ENCODE measurements at places on chromosomes 1 and 21.

DNA sequence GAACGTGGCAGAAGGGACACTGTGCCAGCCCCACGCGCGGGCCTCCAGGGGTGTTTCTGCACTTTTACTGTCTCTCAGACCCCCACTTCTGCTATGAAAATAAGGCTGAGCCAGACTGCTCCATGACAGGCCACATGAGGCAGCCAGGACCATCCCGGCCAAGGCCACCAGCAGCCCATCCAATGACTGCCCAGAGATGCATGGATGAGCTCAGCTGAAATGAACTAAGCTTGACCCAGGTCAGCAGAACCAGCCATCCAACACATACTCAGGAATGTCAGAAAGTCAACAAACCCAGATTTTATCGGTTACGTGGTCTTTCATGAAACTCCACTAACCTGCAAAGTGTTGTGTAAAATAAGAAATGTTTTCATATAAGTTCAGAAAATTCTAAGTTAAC lies 51.2 kb downstream of the CCDC185 start:
- no peak for DNase-seq

- DNase-seq = no peak
Observed at GRCh38 chr1:153475282-153475681, 14.8 kb upstream of the S100A7 start.

GRCh38 chr21:31730712-31731055 lies 1.2 kb downstream of the SCAF4 start:
- DNase-seq = no peak

- no peak for DNase-seq
Observed at GRCh38 chr21:20253261-20253660, 744.9 kb upstream of the NCAM2 start.

GRCh38 chr1:197041486-197042353 lies 25.3 kb downstream of the F13B start:
- DNase-seq = no peak

DNA sequence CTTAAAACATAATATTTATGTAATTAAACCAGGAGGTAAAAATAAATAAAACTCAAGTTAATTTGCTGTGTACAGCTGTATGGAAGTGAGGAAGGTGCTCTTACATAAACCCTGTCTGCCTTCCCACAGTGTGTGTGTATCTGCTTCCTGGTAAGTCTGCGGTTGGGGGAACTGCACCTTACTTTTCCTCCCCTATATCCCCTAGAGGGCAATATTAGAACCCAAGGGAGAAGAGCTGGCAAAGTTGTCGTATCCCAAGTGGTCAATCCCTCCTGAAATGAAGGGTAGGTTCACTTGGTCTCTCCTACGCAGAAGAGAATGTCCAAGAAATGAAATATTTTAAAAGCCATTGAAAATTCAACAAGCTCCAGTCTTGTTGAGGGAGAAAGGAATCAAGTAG lies 17.8 kb upstream of the JAK1 start:
- no peak for DNase-seq

- DNase-seq = no peak
Observed at GRCh38 chr1:6454856-6455751, 10.9 kb downstream of the TNFRSF25 start.

- DNase-seq = no peak
Observed at GRCh38 chr1:89254658-89255287, 17.9 kb downstream of the GBP5 start.

DNA sequence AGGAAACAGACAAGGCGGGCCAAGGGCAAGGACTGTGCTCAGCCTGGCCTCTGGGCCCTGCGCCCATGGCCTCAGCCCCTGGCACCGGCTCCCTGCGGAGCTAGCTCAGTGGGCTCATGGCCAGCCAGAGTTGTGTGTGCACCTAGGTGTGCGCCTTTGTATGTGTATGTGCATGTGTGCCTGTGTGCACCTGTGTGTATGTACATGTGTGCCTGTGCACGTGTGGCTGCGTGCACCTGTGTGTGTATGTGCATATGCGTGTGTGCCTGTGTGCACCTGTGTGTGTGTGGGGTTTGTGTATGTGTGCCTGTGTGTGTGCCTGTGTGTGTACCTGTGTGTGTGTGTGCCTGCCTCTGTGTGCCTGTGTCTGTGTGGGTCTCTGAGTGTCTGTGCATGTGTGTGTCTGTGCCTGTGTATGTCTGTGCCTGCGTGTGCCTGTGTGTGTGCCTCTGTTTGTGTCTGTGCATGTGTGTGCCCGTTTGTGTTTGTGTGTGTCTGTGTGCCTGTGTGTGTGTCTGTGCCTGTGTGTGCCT lies 7.4 kb downstream of the GPR137B start:
- DNase-seq = no peak

DNA sequence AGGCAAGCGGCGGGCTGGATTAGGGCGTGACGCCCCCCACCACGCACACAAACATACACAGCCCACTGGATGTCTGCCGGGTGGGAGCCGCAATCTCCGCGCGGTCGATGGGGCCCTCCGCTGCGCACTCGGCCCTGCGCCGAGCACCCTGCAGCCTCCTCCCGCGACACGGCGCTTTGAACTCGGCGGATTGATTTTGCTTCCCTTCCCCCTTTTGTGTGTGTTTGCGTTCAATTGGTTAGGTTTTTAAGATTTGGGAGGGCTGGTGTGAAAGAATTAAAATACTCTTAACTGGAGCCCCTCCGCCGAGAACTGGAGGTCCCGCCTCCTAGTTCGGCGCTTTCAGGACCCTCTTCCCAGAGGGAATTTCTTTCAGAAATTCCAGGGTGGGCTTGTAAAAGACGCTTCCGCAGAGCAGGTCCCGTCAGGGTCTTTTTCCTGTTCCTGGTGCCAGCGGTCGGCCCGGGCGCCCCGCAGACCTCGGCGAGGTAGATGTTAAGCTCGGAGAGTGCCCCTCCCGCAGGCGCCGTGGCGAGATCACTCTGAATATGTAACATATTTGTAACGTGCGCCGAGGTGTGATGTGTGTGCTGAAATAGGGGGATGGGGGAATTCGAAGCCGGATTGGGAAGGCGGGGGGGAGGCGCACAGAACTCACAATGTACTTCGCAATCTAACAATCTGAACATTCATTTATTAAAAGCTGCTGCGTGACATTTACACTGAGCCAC lies 8.0 kb upstream of the BARHL2 start:
- DNase-seq = no peak

DNA sequence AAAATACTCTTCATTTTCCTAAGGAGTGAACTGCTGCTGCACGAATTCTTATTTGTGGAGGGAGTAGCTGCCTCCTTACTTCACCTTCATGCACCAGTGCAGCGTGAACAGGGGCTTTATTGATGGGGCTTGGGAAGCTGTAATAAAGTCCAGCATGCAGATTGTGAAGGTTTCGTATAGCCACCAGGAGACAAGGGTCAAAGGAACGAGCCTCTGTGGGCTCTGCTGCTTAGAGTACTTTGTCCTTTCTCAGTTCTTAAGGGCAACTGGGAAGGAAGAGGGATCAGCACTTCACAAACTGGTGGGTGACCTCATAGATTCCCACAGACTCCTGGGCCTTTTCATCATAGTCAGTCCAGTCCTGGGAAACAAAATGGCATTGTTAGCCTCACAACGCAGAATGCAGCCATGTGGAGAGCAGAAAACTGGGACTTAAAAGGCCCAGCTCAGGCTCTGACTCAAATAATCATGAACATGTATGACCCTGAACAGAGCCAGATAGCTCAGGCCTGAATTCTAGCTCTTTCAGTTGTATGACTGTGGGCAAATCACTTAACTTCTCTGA lies 6.0 kb downstream of the CZIB start:
- DNase-seq = no peak

DNA sequence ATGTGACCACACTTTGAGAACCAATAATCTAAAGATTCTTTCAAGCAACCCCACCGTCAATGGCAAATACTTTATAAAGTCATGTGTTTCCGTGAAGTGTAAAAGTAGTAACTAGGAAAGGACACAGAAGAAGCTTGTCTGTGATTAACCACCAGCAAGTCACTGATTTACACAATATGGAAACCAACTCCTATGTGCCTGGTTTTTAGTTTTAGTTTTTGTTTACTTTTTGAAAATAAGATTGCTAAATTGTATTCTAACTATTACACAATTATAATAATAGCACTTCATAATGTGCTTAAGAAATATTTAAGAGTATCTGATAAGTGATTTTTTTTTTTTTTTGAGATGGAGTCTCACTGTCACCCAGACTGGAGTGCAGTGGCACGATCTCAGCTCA lies 13.0 kb downstream of the FMO2 start:
- no peak for DNase-seq

DNA sequence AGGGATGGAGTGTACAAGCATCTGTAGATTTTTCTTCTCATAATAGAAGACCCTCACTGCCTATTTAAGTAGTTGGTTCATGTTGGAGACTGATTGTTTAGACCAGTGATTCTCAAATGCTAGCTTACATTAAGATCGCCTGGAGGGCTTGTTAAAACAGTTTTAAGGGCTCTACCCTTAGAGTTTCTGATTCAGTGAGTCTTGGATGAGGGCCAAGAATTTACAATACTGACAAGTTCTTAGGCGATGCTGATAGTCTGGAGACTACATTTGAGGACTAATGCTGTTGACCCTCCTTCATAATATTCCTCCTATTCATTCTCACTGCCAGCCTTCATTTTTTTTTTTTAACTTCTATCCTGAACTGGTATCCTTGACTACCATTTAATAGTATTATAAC lies 15.2 kb upstream of the AGO3 start:
- DNase-seq = no peak

GRCh38 chr1:1033731-1034438 lies 14.0 kb downstream of the AGRN start:
- DNase-seq = no peak

DNA sequence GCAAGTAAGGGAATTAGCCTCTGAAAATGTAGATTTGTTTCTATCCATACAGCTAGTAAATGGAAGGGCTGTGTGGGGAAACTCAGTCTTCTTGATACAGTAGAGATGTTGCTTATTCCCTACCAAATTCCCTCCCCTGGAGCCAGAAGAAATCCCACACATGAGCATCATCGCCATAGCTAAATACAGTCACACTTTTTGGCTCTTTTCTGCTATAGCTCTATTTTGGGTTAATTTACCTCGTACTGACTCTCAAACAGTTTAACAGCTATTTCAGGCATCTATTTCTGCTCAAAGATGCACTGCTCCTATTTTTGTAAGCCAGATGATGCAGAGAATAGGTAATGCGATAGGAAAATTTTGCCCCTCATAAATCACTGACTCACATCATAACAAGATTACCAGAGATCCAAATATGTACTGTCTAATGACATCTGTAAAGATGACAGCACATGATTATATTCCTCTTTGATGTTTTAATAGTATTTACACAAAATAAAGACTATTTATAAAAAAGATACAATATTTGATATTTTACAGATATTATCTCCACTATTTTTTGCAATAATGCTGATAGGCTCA lies 58.6 kb downstream of the XCL1 start:
- DNase-seq = no peak

GRCh38 chr1:87437663-87438295 lies 109.1 kb downstream of the LMO4 start:
- DNase-seq = no peak

DNA sequence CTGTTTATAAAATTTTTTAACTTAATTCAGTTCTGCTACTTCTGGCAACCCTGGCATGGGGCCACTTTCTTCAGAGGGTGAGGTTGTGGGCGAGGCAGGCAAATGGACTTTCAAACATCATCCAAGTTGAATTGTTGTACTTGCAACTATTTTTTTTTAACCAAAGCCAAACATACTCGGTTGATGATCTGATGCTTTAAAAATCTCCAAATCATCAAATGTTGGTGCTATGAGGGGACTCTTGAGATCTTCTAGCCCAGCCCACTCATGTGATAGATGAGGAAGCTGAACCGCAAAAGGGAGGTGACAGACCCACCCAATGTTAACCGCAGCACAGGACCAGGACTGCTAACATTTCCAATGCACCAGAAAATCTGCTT lies 6.7 kb downstream of the SLC1A7 start:
- DNase-seq = no peak

GRCh38 chr1:224114787-224115175 lies 870 bp downstream of the FBXO28 start:
- no peak for DNase-seq

DNA sequence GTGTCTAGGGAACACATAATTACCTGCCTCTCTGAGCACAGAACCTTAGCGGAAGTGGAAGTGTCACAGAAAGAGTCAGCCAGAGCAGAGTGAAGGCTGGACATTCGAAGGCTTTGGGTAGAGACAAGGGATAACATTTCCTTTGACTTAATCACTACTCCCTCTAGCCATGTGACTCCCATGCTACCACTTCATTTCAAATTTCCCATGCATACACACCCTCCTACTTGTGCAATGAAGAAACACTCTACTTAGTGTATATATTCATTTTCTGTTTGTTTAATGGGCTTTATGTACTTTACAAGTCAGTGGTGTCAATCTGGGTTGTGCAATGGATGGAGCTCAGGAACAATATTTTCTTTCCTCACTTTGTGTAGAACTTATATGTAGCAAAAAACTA lies 6.9 kb downstream of the ANKRD35 start:
- DNase-seq = no peak

DNA sequence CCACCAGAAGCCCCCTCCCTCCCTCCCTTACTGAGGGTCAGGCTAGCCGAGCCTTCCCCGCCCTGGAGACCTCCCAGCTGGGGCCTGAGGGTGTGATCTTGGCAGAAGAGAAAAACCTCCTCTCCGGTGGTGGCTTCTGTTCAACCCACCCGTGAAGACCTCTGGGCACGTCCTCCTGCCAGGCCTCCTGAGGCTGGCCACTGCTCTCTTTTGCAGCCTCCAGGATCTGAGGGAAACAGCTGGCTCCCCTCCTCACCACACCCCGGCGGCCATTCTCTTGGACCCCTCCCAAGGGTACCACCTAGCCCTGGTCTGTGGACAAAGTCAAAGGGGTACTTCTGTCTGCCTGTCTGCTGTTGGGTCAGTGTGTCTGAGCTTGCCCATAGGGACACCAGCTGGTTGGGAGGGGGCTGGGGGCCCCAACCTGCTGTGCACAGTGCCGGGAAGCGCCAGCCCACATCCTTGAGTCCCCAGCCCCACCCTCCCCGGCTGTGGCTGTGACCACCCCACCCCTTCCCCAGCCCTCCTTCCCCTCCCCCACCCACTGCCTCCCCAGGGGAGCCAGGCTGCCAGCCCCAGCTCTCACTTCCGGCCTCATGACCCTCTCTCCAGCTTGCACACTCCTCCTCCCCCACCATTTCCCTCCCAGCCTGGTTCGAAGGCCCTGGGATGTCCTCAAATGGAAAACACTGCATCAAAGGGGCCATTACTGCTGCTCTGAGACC lies 48.1 kb downstream of the AHDC1 start:
- no peak for DNase-seq

- no peak for DNase-seq
Observed at GRCh38 chr1:217660353-217661062, 29.4 kb downstream of the SPATA17 start.

DNA sequence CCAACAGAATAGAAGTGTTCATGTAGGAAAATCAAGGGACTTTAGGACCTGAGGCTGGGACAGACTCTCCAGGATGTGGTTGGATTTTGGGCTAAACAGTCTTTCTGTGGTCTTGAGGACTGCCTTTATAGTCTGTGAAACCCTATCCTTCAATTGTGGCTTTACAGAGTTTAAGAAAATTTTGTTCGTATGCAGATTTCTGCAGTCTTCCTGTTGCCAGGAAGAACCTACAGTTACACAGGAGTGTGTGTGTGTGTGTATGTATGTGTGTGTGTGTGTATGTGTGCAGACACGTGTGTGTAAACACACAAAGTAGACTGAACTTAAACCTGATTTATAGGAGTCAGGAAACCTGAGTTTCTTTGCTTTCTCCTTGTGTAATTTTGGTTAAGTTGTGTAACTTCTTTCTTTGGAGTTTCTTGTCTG lies 22.8 kb downstream of the NEK7 start:
- no peak for DNase-seq

GRCh38 chr1:81387446-81387845 lies 413.3 kb upstream of the ADGRL2 start:
- no peak for DNase-seq

Measured in effector CD8-positive, alpha-beta T cell (primary cell).